MG63 (cell line): ENCODE measurements at places on chromosomes 2 and 18.

DNA sequence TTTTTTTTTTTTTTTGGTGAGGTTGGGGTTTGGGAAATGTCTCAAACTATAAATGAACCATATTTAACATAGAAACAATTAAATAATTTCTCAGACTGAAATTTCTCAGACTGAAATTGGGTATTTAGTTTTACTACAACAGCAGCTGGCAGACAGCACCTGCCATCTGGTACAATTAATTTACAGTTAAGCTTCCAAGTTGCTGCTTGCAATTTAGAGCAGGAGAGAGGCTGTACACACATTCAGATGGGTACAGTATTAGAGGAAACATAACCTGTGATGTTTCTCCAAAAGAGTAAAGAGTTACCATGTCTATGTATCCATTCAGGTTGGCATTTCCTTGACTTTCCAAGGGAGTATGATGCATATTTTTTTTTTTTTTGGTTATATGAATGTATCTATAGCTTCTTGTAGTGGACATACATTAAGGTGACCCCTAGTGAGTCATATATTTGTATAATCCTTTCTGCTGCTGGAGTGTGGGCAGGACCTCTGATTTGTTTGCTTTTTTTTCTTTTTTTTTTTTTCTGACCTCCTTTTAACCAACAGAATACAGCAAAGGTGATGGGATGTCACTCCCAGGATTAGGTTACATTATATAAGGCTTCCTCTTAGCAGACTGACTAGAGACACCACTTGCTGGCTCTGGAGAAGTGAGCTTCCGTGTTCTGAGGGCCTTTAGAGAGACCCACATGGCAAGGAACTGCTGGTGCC, 201.7 kb downstream of the PTH2R start:
- no peak for DNase-seq

GRCh38 chr18:23207191-23207955, 72.1 kb downstream of the CABLES1 start:
- DNase-seq = peak; percentile 5

DNA sequence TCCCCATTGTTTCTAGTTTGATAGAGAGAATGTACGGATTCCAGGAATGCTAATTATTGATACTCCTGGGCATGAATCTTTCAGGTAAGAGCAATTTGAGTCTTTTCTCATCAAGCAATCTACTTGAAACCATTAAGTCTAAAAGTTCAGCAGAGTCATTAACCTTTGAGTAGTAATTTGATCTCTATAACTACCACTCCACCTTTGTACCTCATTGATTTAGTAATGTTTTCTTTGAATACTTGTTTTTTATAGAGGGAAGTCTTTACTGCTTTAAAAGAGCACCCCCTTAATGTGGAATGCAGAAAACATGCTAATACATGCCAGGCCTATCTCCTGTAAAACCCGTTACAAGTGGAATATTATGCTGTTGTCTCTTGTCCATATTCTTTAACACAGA, 45.0 kb downstream of the EIF5B start:
- DNase-seq = no peak

- peak; percentile 26 for DNase-seq
These were observed 316.1 kb upstream of the MMADHC start for GRCh38 chr2:149903626-149904025.

GRCh38 chr18:55261253-55261652, 302.0 kb upstream of the CCDC68 start:
- DNase-seq = no peak

DNA sequence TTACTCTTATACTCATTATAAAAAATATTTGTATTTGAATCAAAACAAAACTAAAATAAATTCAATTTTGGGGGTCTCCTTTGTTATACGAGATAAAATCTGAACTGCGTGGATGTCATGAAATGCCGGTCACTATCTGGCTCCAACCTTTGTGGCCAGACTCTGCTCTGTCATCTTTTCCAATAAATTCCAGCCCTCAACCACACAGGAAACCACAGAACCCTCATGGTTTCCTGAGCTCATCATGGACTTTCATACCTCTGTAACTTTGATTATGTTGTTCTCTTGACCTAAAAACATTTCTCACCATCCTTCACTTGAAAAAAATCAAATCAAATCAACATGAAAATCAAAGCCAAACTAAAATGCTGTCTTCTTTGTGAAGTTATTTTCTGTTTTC, 724.7 kb downstream of the METTL4 start:
- no peak for DNase-seq

DNA sequence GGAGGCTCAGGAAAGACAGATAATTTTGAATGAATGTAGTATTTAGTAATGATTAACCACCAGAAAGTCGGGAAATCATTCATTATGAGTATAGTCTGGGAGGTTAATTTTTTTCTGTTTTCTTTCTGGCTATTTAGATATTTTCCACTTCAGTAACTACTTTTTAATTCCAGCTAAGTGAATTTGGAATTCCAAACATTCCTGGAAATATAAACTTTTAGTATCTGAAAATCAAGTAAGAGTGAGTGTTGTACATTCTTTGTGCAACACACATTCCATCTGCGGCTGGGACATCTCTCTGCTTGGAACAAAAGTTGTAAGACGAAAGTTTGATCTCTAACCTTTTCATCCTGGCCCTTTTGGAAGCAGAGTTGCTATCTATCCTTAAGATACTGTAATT, 275.7 kb upstream of the SPRED2 start:
- DNase-seq = no peak

GRCh38 chr2:219082332-219082958, 21.7 kb upstream of the IHH start:
- DNase-seq = no peak

GRCh38 chr2:5618271-5618670, 73.9 kb upstream of the SOX11 start:
- DNase-seq = no peak

- no peak for DNase-seq
These were observed 79.9 kb downstream of the MYO5B start for GRCh38 chr18:50115095-50115494.

DNA sequence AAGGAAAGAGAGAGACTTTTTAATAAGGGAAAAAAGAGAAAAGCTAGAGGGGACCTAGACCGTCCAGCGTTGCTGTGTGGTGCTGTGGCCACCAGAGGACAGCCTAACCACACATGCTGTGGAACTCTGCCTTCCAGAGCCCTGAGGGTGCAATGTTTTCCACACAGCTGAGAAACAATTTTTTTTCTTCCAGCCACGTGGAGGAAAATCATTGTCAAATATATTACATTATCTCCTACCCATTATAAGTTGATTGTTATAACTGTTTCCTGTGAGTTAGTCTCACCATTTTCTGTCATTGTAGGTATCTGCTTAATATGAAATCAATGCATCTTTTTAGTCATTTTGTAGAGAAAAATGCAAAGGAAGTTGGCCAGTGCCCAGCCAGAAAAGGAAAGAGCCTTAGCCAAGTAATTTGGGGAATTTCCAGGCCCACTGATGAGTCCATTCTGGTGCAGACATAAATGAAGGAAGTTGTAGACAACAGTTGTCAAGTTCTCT, 5.9 kb upstream of the MRPL19 start:
- DNase-seq = peak; percentile 62

- no peak for DNase-seq
These were observed 257.5 kb upstream of the REG3G start for GRCh38 chr2:78768016-78768415.

GRCh38 chr2:232886632-232887031, 16.6 kb downstream of the SNORC start:
- no peak for DNase-seq

DNA sequence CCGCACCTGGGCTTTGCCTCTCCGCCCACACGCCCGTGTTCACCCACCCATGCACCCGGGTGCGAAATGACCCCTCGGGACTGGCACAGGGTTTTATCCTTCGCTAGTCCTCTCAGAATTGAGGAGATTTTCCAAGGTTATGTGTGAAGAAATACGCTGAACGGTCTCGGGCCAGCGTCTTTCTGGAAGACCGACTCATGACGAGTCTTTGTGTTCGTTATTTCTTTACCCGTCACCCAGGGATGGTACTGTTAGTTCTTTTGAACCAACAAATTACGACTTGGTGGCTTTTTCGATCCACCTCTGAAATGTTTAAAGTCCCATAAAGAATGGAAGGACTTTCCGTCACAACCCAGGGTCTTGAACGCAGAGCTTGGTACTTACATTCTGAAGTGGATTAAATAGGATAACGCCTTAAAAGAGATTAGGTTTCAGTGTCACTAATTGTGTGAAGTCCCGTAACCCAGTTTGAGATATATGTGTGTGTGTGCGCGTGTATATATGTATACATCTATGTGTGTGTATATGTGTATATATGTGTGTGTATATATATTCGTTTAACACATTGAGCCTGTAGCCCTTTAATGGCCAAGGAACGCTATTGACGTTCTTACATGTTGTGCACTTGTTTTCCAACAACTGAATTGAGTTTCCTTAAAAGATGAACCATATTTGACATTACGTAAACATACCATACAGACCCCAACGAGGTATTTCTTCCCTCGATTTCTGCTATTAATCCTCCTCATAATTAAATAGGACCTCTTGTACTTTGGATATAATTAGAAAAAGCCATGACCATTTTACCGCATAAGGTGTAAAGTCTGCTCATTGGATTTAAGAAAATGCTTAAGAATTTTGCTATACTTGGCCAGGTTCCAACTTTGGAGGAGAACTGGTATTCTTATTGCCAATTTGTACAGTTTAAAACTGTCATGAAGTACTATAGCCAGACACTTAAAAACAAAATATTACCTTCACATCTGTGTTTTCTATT, 889 bp downstream of the ZC3H15 start:
- DNase-seq = no peak

DNA sequence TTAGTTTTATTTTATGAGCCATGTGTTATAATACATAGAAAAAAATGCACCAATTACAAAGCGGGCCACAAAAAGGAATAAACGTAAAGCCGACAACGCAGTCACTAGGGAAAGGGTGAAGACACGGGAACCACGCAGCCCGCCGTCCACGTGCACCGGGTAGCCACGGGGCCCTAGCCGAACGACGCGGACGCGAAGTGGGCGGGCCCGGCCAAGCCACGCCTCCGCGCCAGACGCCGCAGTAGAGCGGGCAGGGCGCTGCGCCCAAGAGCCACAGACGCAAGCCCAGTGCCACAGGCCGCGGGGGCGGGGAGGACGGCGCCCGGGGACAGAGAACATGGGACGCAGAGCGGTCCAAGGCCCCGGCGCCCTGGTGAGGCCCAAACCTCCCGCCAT, at the start of gene DUSP28:
DUSP28 (plus strand) TSS at position 274 of the 396 bp plus-strand sequence. CDS start 328 bp downstream, outside the sequence.
- peak; percentile 93 for DNase-seq

GRCh38 chr2:134445985-134446382, 192.1 kb downstream of the MGAT5 start:
- DNase-seq = no peak

DNA sequence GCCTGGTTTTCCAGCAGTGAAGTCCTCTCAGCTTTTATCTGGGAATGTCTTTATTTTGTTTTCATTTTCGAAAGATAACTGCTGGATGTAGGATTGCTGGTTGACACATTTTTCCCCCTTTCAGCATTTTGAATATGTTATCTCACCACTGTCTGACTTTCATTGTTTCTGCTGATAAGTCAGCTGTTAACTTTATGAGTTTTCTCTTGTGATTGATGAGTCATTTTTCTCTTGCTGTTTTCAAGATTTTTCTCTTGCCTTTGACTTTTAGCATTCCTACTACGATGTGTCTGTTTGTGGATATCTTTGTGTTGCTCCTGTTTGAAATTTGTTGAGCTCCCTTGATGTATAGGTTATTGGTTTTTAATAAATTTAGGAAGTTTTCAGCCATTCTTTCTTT, 85.5 kb downstream of the AGPS start:
- DNase-seq = no peak

- DNase-seq = no peak
These were observed 98.3 kb upstream of the EPC2 start for GRCh38 chr2:148546270-148546669.

GRCh38 chr2:240235149-240235803, 94.8 kb upstream of the OTOS start:
- DNase-seq = no peak

GRCh38 chr2:215218587-215219577, 80.5 kb upstream of the ABCA12 start:
- no peak for DNase-seq

GRCh38 chr2:36530983-36531354, 67.0 kb downstream of the FEZ2 start:
- no peak for DNase-seq

- no peak for DNase-seq
These were observed 326.1 kb downstream of the PARD3B start for GRCh38 chr2:204871231-204871953.

DNA sequence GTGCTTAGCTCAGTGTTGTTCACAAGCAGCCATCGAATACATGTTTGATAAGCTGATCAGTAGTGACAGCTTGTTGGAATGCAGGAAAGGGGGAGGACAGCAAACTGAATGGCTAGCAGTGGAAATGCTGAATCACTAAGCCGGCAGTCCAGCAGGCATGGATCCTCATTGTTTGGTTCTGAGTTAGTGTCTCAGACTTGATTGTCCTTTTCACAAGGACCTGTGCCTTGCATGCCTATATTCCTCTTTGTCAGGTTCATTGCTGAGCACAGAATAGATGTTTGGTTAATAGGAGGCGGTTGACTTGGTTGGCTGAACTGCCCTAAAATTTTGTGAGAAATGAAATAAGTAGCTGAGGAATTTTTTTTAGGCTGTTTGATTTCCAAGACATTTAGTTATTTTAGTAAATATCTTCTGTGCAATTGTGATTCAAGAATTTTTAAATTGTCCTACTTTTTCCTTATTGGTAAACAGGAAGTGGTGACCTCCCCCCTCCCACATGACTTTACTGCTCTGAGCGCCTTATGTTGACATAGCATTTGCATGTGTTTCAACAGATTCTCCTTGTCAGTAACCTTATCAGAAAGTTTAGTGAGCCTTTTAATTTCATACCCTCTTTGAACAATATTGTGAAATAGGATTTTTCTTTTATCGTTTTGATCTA, 21.4 kb upstream of the STON1 start:
- DNase-seq = no peak
